ENCODE measurements at places on chromosomes 13 and 19.

- no peaks in the 10 kb centered on the region for H3K4me1 ChIP-seq
- no peaks in the 10 kb centered on the region for H3K36me3 ChIP-seq
- no peaks in the 10 kb centered on the region for H3K27me3 ChIP-seq
- H3K4me3 ChIP-seq: no peak overlapping the region
- H3K27ac ChIP-seq: no peak overlapping the region
Measured at GRCh38 chr13:92768602-92769001, 458.0 kb upstream of the GPC6 start.

DNA sequence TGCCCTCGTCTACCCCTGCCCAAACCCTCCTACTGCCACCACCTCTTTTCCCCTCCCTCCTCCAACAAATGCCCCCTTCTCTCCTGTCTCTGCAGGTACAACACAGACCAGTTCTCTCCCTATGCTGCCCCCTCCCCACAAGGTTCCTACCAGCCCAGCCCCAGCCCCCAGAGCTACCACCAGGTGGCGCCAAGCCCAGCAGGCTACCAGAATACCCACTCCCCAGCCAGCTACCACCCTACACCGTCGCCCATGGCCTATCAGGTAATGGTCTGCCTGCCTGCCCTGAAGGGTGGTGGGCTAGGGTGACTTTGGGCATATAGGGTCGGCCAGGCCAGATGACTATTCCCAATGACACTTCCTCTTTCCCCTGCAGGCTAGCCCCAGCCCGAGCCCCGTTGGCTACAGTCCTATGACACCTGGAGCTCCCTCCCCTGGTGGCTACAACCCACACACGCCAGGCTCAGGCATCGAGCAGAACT, 6.5 kb upstream of the TIMM50 start:
- no peak overlapping the region for H3K27ac ChIP-seq
- DNase-seq: peak; percentile 42
- H3K27me3 ChIP-seq: no peaks in the 10 kb centered on the region
- no peaks in the 10 kb centered on the region for H3K4me1 ChIP-seq
- H3K36me3 ChIP-seq: peaks cover 50% of the 10 kb centered on the region

GRCh38 chr13:66009241-66009640, 1220.9 kb downstream of the PCDH9 start:
- H3K4me1 ChIP-seq: no peaks in the 10 kb centered on the region
- H3K4me3 ChIP-seq: no peak overlapping the region
- no peak overlapping the region for H3K27ac ChIP-seq
- H3K36me3 ChIP-seq: no peaks in the 10 kb centered on the region
- H3K27me3 ChIP-seq: no peaks in the 10 kb centered on the region

GRCh38 chr19:48544856-48545750, 6.9 kb upstream of the SULT2B1 start:
- H3K4me1 ChIP-seq: peaks cover 6% of the 10 kb centered on the region
- H3K36me3 ChIP-seq: no peaks in the 10 kb centered on the region
- no peaks in the 10 kb centered on the region for H3K27me3 ChIP-seq
- H3K27ac ChIP-seq: no peak overlapping the region

DNA sequence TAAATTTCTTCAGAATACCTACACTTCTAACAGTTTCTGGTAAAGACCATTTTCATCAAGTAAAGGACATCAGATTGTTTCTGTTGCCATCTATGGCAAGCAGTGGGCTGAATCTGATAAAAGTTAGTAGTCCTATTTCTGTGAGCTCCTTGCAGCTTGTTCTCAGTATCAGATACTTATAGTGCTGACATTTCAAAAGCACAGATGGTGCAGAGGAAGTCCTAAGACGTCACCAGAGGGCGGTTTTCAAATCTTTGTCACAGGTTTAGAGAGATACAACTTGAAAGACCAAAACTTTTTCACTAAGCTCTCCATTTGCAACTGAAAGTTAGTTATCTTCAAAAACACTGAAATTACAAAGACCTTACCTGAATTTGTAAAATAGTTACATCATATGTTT, 719.8 kb downstream of the SLITRK1 start:
- no peak for DNase-seq
- H3K27me3 ChIP-seq: no peaks in the 10 kb centered on the region
- H3K4me3 ChIP-seq: no peak overlapping the region
- no peak overlapping the region for H3K27ac ChIP-seq
- H3K4me1 ChIP-seq: no peaks in the 10 kb centered on the region

- H3K27ac ChIP-seq: peak overlapping the region; percentile 79
- H3K36me3 ChIP-seq: peaks cover 10% of the 10 kb centered on the region
- DNase-seq: peak; percentile 77
Measured at GRCh38 chr19:751501-752341, 809 bp downstream of the MISP start.

DNA sequence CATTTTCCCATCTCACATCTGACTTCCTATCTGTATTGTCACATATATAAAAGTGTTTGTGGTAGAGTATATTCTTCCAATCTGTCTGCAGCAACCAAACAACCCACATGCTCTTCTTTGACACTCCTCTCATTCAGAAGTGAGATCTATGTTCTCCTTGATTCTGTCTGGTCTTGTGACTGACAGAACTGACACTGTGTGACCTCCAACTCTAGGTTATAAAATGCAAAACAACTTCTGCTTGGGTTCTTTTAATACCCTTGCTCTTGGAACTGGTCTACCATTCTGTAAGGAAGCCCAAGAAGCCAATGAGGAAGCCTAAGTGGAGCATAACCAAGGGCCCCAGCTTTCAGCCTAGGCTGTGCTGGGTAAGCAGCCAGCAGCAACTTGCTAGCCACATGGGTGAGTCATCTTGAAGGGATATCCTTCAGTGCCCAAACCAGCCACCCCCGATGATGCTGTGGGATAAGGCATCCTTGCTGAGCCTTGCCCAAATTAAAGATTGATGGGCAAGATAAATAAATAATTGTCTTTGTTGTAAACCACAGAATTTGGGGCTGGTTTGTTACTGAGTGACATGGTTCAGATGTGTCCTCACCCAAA, 18.4 kb upstream of the ITM2B start:
- peaks cover under 1% of the 10 kb centered on the region for H3K4me1 ChIP-seq
- no peak for DNase-seq
- no peaks in the 10 kb centered on the region for H3K27me3 ChIP-seq
- H3K4me3 ChIP-seq: no peak overlapping the region
- no peaks in the 10 kb centered on the region for H3K36me3 ChIP-seq

GRCh38 chr13:23883255-23883654, 5.9 kb downstream of the MIPEP start:
- DNase-seq: no peak
- no peaks in the 10 kb centered on the region for H3K27me3 ChIP-seq
- peaks cover 25% of the 10 kb centered on the region for H3K36me3 ChIP-seq
- H3K27ac ChIP-seq: no peak overlapping the region
- H3K4me1 ChIP-seq: peaks cover 6% of the 10 kb centered on the region

GRCh38 chr13:112888238-112889111, 80.5 kb upstream of the MCF2L start:
- no peaks in the 10 kb centered on the region for H3K27me3 ChIP-seq
- no peak overlapping the region for H3K4me3 ChIP-seq
- peaks cover 16% of the 10 kb centered on the region for H3K4me1 ChIP-seq
- no peak overlapping the region for H3K27ac ChIP-seq

DNA sequence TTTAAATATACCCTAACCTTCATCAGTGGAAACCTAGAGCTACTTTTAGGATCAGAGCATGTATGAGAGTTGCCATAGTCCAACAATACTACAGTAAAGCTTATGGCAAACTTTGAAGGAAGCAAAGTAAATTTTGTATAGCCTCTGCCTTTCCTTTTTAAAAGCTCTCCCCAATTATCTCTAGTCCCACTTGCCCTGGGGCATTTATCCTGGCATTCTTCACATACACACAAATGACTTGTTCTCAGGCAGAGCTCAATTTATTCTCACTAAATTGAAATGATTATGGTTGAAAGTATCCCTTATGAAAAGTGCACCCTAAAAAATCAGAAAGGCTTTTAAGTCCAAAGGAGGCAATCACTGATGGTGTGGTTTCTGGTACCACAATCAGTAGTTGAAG, 94.1 kb upstream of the UFM1 start:
- H3K4me1 ChIP-seq: no peaks in the 10 kb centered on the region
- DNase-seq: no peak
- no peaks in the 10 kb centered on the region for H3K36me3 ChIP-seq
- H3K27me3 ChIP-seq: no peaks in the 10 kb centered on the region
- H3K4me3 ChIP-seq: no peak overlapping the region
- H3K27ac ChIP-seq: no peak overlapping the region

DNA sequence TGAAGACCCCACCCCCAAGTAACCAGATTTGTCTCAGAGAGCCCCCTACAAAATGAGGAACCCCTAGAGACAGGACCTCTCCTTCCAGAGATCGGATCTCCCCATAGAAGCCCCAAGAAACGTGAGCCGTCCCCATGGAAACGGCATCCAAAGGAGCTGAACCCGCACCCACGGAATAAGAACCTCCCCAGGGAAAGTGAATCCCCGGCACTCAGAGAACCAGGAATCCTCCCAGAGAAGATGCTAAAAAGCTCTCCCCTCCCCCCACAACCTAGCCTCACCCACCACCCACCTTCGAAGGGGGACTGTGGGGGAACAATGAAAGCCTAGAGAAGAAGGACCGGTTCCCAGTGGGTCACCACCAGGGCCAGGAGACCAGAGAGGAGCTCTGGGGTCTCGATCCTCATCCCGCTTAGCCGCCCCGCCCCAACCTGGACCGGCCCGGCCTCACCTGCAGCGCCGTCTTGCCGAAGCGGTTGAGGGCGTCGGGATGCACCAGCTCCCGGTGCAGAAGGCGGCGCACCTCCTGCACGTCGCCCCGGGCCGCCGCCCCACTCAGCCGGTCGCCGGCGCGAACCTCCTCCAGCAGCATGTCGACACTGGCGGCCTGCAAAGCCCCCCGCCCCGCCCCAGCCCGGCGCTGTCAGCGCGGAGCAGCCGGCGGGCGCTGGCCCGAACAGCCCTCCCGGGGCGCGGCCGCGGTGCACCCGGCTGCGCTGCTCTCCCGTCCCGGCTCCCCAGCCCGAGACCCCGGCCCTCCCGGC, 535 bp downstream of the CDKN2D start:
- H3K4me3 ChIP-seq: peak overlapping the region; percentile 81
- H3K27ac ChIP-seq: peak overlapping the region; percentile 84
- peaks cover 5% of the 10 kb centered on the region for H3K36me3 ChIP-seq
- no peak for DNase-seq
- no peaks in the 10 kb centered on the region for H3K27me3 ChIP-seq
- peaks cover 51% of the 10 kb centered on the region for H3K4me1 ChIP-seq

DNA sequence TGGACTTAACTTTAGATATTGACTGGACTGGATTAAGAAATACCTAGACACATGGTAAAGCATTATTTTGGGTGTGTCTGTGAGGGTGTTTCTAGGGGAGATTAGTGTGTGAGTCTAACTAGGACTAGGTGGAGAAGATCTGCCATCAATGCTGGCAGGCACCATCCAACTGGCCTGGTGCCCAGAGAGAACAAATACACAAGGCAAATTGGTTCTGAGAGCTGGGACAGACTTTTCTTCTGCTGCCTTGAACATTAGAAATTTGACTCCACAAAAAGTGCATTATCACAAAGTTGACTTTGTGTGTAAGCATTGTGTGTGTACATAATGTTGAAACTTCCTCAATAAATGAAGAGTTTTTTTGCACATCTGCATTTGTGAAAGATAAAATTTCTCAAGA, 522.1 kb downstream of the SUCLA2 start:
- no peaks in the 10 kb centered on the region for H3K36me3 ChIP-seq
- no peak overlapping the region for H3K4me3 ChIP-seq
- H3K27ac ChIP-seq: no peak overlapping the region
- no peaks in the 10 kb centered on the region for H3K4me1 ChIP-seq

DNA sequence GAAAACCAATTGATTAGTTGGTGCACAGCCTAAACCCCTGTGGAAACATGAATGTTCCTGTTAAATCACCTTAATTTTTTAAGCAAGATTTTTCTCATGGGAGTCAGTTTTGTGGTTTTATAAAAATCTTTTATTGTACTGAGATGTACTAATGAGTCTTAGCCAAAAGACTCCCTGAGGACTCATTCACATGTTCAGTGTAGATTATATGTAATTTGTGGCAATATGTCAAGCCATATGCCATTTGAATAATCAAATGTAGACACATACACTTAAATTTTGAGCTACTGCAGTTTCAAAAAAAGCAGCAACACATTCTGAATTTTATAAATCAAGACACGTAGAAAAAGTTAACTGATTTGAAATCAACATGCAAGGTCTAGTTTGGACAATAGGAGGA, 395.2 kb downstream of the MYO16 start:
- H3K36me3 ChIP-seq: no peaks in the 10 kb centered on the region
- H3K27ac ChIP-seq: no peak overlapping the region
- no peaks in the 10 kb centered on the region for H3K4me1 ChIP-seq

DNA sequence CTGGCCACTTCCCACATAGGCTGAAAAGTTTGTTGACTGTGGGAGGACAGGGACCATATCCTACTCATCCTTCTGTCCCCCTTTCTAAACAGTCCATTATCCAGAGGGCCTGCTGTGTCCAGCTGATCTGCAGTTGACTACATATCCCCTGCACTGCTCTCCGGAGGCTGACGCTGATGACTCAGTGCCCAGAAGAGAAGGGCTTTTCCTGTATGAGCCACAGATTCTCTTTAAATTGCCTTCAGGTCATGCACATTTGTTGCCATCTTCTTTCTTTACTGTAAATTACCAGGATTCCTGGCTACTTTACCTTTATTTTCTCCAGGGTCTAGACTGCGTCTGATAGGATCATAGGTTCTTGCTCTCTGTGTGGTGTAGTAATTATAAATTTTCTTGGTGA, 125.2 kb downstream of the LACC1 start:
- H3K4me1 ChIP-seq: no peaks in the 10 kb centered on the region
- H3K27me3 ChIP-seq: no peaks in the 10 kb centered on the region
- H3K36me3 ChIP-seq: no peaks in the 10 kb centered on the region
- no peak overlapping the region for H3K27ac ChIP-seq
- no peak overlapping the region for H3K4me3 ChIP-seq
- no peak for DNase-seq

DNA sequence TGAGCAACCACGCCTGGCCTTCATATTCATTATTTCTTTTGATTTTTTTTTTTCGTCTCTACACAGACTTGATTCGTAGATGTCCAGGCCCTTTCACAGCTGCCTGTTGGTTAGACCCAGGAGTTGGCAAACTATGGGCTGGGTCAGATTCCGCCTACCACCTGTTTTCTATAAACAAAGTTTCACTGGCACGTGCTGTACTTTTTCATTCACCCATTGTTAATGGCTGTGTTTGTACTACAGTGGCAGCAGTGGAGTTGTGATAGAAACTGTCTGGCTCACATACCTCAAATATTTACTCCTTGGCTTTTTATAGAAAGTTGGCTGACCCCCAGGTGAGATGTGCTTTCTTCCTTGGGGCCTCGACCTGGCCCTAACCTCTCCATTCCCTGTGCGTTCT, 72.9 kb upstream of the TEX29 start:
- peaks cover 23% of the 10 kb centered on the region for H3K36me3 ChIP-seq
- no peak for DNase-seq

- no peaks in the 10 kb centered on the region for H3K27me3 ChIP-seq
- DNase-seq: no peak
- H3K36me3 ChIP-seq: no peaks in the 10 kb centered on the region
Measured at GRCh38 chr19:57348136-57348535, 2.9 kb upstream of the ZNF304 start.

DNA sequence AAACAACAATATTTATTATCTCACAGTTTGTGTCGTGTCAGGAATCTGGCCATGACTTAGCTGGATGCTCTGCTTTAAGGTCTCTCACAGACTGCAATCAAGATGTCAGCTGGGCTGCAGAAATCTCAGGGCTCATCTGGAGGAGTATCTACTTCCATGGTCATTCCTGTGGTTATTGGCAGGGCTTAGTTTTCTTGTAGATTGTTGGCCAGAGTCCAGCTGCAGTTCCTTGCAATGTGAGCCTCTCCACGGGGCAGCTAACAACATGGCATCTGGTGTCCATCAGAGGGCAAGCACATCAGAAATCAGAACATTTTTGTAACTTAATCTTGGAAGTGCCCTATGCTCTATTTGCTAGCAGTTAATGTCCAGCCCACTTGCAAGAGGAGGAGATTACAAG, 45.7 kb upstream of the TDRD3 start:
- no peaks in the 10 kb centered on the region for H3K27me3 ChIP-seq
- H3K4me3 ChIP-seq: no peak overlapping the region
- no peaks in the 10 kb centered on the region for H3K4me1 ChIP-seq
- no peak overlapping the region for H3K27ac ChIP-seq
- no peaks in the 10 kb centered on the region for H3K36me3 ChIP-seq
